Stimulated activated CD8-positive, alpha-beta memory T cell treated with anti-CD3 and anti-CD28 coated beads, Interleukin-7, amount 100 ng/mL, for 1 hour (primary cell): ENCODE measurements at places on chromosomes 4 and X.

GRCh38 chr4:110897784-110898183 lies 274.9 kb upstream of the PITX2 start:
- no peak for DNase-seq

DNA sequence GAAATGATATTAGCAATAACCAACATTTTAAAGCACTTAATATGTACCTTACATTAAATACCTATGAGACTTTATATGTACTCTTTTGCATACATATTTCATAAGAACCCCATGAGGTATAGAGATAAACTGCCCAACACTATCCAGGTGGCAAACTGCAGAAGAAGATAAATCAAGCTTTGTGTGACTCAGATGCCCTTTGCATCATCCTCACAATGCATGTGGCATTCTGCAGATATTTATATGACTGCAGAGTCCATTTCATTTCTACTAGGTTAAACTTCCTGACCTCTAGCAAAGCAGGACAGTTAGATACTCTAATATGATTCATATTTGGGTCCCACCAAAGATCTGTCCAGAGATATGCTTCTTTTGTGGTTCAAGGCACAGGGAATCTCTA lies 85.6 kb upstream of the RASGEF1B start:
- no peak for DNase-seq

GRCh38 chrX:8310409-8310808 lies 139.3 kb upstream of the VCX2 start:
- DNase-seq, result no peak

DNA sequence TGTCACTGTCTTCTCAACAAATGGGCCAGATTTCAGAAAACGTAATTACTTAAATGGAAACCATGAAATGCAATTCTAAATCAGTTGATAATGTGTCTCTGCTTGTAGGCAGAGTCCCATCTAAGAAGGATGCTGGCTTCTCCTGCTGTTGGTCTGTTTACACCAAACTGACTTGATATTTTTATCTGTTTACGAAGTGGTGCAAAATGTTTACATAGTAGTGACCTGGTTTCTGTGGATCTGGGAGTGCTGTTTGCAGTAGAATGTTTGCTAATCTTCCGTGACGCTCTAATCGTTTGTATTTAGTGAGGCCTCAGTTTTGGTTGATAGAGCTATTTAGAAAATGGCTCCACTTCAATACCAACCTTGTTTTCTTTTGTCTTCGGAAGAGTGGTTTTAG lies 213.5 kb downstream of the VEGFC start:
- no peak for DNase-seq

GRCh38 chr4:5822619-5823018 lies 70.3 kb downstream of the CRMP1 start:
- no peak for DNase-seq

DNA sequence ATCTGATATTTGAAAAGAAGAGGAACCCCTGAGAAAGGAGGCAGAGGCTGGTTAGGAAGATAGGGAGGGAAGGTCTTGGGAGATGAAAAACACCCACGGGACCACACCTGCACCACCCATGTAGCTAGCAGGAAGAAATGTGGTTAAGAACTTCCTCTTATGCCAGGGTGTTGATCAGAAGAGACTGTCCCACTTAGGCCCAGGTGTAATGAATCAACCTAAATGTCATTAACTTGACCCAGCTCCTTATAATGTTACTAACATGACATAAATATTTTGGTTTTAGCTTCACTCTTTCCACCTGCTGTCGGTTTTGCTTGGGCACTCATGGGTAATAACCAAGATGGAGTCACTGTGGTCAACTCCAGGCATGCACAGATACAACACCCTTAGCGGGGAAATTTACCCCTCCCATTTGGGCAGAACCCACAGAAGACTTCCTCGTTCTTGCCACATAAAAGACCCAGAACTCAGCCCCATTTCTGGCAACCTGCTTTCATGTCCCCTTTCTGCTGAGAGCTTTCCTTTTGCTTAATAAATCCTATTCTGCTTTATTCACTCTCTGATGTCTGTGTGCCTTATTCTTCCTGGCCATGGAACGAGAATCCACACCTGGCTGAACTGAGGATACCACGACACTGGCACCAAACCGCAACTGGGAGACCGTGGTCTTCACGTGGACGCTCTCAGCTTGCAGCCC lies 46.8 kb downstream of the ZNF141 start:
- DNase-seq, result no peak

- DNase-seq, result no peak
Measured at GRCh38 chrX:20230406-20230805, 36.3 kb downstream of the RPS6KA3 start.

DNA sequence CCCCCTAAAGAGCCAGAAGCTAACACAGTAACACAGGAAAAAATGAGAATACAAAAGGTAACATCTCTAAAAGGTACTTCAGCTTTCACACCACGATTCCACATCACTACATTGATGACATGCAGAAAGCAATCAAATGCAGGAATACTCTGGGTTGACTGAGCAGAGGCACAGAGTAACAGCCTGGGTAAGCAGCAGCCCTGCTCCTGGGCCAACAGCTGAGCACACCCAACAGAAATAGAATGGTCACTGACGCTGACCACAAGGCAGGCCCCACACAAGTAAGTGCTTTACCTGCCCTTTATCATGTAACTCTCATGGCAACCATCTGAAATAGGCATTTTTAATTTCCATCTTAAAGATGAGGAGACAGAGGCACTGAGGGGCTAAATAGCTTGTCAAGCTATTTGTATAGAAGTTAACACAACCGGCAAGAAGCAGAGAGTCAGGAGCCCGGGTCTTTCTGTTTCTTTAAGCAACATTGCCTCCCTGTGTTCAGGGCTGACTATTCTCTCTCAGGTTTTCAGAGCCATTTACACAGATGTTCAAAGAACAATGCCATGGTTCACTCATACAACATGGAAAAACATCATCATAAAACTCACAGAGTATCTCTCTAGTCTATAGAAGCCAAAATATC lies 168.9 kb downstream of the ZNF674 start:
- DNase-seq, result no peak

- DNase-seq, result no peak
Measured at GRCh38 chrX:13085526-13085925, 41.1 kb upstream of the FAM9C start.

GRCh38 chr4:155543126-155543765 lies 123.4 kb upstream of the GUCY1A1 start:
- no peak for DNase-seq

- DNase-seq, result no peak
Measured at GRCh38 chrX:55335296-55335695, 70.6 kb upstream of the PAGE3 start.

GRCh38 chrX:72016881-72017783 lies 106.5 kb downstream of the NHSL2 start:
- DNase-seq, result no peak

DNA sequence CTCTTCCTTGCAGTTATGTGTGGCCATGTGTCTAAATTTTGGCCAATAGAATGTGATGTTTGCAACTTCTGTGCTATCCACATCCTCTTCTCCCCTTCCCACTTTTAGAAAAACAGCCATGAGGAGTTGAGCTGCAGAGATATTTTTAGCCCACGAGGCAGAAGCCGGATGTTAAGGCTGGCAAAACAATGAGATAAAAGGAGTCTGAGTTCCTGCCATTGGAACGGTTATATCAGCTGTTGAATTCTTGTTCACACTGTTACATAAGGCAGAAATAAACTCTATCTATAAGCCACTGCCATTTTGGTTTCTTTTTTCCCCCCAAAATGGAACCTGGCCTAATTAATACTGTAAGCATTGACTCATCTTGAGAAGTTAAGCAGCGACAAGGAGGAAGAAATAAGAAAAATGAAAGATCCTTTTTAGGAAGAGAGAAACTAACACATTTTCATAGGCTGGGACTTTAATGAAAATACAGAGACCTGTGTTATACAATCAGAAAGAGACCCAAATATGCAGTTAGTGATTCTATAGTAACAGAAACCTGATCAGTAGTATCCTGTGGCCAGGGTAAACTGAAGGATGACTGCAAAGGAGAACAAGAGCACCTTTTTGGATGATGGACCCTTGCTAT lies 200.5 kb downstream of the INPP4B start:
- DNase-seq, result no peak

DNA sequence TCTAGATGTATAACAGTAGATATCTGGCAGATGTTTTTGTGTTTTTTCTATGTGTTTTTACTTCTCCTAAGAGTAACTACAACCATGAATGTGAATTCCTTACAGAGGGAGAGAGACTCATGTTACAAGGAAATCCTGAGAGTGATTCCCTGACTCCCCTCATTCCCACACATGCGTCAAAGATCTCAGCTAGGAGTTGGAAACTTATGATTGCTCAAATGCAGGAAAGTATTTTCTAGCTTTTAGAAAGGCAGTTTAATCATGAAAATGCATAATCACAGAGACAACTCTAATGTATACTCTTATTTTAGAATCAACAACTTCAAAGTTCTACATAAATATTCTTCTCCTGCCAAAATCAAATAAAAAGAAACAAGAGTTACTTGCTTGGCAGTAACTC lies 121.8 kb downstream of the PDE5A start:
- no peak for DNase-seq

- no peak for DNase-seq
Measured at GRCh38 chr4:68693325-68694075, 23.0 kb upstream of the UGT2B15 start.

GRCh38 chr4:24853142-24853541 lies 57.8 kb downstream of the SOD3 start:
- no peak for DNase-seq

GRCh38 chr4:8739317-8739716 lies 132.3 kb downstream of the HMX1 start:
- DNase-seq, result no peak

GRCh38 chrX:80576806-80577533 lies 156.7 kb downstream of the TENT5D start:
- DNase-seq, result no peak

GRCh38 chr4:143184217-143184502 lies 557 bp upstream of the USP38 start:
- no peak for DNase-seq

DNA sequence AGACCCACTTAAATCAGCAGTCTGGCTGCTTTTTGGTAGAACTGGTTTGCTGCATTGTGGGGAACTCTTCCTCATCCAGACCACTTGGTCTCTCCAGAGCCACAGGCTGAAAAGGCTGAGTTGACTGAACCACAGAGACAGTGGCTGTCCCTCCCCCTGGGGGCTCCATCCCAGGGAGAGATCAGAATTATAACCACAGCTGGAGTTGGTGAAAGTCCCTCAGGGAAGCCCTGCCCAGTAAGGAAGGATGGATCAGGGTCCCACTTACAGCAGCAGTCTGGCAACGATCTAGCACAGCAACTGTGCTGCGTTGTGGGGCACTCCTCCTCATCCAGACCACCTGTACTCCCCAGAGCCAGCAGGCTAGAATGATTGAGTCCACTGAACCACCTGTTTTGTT lies 212.7 kb downstream of the SOX3 start:
- DNase-seq, result no peak

DNA sequence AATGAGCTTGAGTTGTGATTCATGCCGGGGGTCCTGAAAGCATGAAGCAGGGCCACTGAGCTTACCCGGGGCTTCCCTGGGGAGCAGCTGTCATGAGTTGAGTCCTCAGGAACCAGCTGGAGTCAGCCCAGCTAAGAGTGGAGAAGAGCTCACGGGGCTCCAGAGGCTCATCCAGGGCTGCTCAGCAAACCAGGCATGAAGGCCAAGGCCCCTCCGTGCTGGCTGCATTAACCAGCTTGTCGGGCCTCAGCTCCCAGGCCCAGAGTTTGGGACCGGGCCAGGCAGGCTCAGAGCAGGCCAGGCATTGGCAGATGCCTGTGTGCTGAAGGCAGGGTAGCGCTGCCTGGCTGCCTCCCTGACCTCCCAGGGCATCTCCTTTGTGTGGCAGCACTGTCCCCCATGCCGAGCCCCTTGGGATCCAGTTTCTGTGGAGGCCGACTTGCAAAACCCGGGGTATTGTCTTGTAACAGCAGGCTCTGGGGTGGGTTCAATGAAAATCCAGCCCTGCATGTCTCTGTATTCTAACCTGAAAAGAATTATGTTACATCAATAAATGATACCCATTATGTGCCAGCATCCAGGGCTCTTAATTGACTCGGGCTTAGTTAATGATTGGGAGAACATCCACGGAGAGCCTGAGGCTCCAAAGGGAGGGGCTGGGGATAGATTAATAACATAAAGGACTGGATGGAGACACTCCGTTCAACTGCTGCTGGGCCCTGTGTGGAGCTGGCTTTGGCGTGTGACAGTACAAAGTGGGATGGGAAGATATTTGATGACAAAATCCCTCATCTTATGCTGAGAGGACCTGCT lies 68.0 kb upstream of the MSX1 start:
- no peak for DNase-seq

- no peak for DNase-seq
Measured at GRCh38 chr4:141429933-141430332, 206.4 kb upstream of the IL15 start.

DNA sequence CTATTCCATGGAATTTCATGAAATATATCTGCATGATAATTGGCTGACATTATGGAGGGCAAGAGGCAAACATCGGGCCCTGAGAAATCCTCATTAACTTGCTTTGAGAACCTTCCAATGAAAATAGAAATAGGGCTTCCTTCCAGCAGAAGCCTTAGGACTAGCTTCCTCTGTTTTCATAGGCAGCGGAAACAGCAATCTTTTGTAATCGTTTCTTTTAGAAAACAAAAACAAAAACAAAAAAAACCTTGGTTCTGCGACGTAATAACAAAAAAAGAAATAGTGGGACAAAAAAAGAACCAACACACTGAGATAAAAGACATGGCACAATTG lies 62.9 kb downstream of the GEMIN8 start:
- DNase-seq, result no peak

DNA sequence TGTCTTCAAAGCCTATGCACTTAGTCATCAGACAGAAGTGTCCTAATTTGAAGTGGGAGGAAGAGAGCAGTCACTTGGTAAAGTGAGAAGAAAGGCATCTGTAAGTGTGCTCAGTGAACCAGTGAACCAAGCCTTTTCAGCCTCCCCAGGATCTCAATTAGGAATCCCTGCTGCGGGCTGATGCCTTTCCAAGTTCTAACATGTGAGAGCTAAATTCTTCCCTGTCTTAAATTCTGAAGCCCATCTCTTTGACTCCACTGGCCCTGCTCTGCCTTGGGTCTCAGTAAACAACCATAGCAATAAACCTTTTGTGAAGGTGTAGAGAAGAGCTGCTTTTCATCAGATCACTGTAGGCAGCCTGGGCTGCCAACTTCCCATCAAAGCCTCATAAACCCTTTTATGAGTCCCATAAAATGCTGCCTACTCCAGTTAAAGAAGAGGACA lies 701.2 kb upstream of the LCORL start:
- DNase-seq, result no peak

DNA sequence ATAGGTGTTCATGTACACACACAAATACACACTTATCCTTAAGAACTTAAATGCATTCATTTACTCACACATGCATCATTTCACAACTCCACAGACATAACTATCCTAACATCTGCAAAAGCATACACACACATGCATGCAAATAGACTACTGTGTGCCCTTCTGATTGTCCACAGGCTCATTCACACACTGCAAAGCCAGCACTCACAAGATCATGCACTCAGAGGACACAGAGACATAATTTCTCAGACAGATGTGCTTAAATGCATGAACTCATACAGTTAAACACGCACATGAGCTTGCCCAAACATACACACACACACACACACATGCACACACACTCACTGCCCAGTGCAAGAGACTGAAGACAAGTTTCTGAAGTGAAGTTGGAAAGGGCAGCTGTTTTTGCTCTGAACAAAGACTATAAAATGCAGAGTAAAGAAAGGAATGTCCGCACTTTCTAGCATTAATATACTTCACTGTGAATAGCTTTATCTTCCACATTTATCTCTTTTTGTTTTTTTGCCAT lies 1018.0 kb upstream of the HS3ST1 start:
- DNase-seq, result no peak
